ENCODE measurements at places on chromosomes 5 and 9.

DNA sequence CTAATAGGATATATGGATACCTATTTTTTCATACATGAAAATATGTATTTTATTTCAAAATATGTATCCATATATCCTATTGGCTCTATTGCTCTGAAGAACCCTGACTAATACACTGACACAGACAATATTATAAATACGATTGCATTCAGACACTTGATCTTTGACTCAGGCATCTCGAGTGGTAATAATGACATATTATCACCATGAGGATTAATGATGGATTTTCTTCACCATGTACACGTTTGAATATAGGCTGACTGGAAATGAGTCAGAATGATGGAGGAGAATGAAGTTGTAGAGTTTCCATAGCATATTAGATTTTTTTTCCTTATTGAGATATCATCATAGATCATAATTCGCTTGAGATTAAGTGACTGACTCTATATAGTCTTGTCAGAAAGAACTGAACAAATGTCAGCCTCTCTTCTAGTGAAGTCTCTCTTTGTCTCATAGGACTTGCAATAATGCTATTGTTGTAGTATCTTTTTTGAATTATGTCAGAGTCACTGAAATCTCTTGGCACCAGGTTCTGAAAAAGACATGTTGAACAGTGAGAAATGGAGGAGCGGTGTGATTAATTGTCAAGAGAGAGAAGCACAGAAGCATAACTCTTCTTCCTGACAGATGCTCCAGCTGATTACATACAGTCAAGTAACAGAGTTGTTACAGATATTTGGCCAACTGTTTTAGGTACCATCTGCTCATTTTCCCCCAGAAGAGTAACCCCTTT lies 41.4 kb upstream of the SLCO6A1 start:
- DNase-seq, result no peak

- DNase-seq, result no peak
Measured at GRCh38 chr9:1870915-1871314, 144.2 kb upstream of the SMARCA2 start.

- no peak for DNase-seq
Measured at GRCh38 chr9:69976152-69976551, 67.5 kb upstream of the MAMDC2 start.

GRCh38 chr5:16953729-16954128 lies 17.6 kb upstream of the MYO10 start:
- no peak for DNase-seq

GRCh38 chr5:158847772-158848171 lies 251.9 kb downstream of the EBF1 start:
- no peak for DNase-seq
